ENCODE measurements at places on chromosomes 3 and 15.

GRCh38 chr15:42102646-42103235, 8.4 kb upstream of the PLA2G4D start:
- H3K27ac ChIP-seq: no peak overlapping the region
- no peaks in the 10 kb centered on the region for H3K27me3 ChIP-seq
- H3K36me3 ChIP-seq: no peaks in the 10 kb centered on the region

GRCh38 chr15:90143166-90143655, 40.9 kb upstream of the IDH2 start:
- H3K36me3 ChIP-seq: no peaks in the 10 kb centered on the region
- H3K4me1 ChIP-seq: peaks cover 1% of the 10 kb centered on the region
- H3K27ac ChIP-seq: no peak overlapping the region
- no peaks in the 10 kb centered on the region for H3K27me3 ChIP-seq

GRCh38 chr3:46540550-46540949, 25.6 kb downstream of the LRRC2 start:
- no peak for DNase-seq
- no peaks in the 10 kb centered on the region for H3K36me3 ChIP-seq
- no peak overlapping the region for H3K27ac ChIP-seq
- H3K4me3 ChIP-seq: no peak overlapping the region
- no peaks in the 10 kb centered on the region for H3K27me3 ChIP-seq
- no peaks in the 10 kb centered on the region for H3K4me1 ChIP-seq

- H3K27me3 ChIP-seq: no peaks in the 10 kb centered on the region
- H3K4me1 ChIP-seq: no peaks in the 10 kb centered on the region
- H3K27ac ChIP-seq: no peak overlapping the region
- no peak for DNase-seq
- no peaks in the 10 kb centered on the region for H3K36me3 ChIP-seq
Observed at GRCh38 chr15:31453558-31454318, 127.1 kb downstream of the KLF13 start.

- H3K4me3 ChIP-seq: no peak overlapping the region
- no peaks in the 10 kb centered on the region for H3K4me1 ChIP-seq
Observed at GRCh38 chr15:58856086-58856485, 77.4 kb downstream of the SLTM start.

- H3K4me3 ChIP-seq: no peak overlapping the region
- no peaks in the 10 kb centered on the region for H3K36me3 ChIP-seq
- H3K4me1 ChIP-seq: no peaks in the 10 kb centered on the region
- H3K27ac ChIP-seq: no peak overlapping the region
- H3K27me3 ChIP-seq: no peaks in the 10 kb centered on the region
Observed at GRCh38 chr3:39075910-39076309, 24.1 kb downstream of the WDR48 start.

- H3K27ac ChIP-seq: no peak overlapping the region
- no peaks in the 10 kb centered on the region for H3K27me3 ChIP-seq
- H3K4me1 ChIP-seq: no peaks in the 10 kb centered on the region
- no peak for DNase-seq
- H3K36me3 ChIP-seq: no peaks in the 10 kb centered on the region
Observed at GRCh38 chr3:64621726-64622395, 65.9 kb downstream of the ADAMTS9 start.

DNA sequence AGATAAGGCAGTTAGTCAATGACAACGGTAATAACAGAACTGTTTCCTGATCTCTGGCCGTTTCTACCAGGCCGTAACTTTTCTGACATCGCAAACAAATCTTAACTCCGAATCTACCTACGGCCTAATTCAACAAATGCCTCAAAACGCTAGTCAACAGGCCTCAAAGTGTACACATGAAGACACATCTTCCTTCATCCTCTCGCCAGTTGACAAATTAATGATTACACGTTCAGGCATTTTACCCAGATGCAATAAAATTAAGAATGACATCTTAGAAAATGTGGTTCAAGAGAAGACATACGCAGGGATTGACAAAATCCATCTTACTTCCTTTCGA, 1.5 kb downstream of the SFMBT1 start:
- H3K4me1 ChIP-seq: no peaks in the 10 kb centered on the region
- H3K27me3 ChIP-seq: no peaks in the 10 kb centered on the region
- H3K4me3 ChIP-seq: peak overlapping the region; percentile 69
- DNase-seq: no peak
- no peaks in the 10 kb centered on the region for H3K36me3 ChIP-seq
- no peak overlapping the region for H3K27ac ChIP-seq

- no peaks in the 10 kb centered on the region for H3K4me1 ChIP-seq
- no peaks in the 10 kb centered on the region for H3K27me3 ChIP-seq
- H3K36me3 ChIP-seq: no peaks in the 10 kb centered on the region
- H3K4me3 ChIP-seq: no peak overlapping the region
Observed at GRCh38 chr15:31591908-31592307, 265.3 kb downstream of the KLF13 start.

- H3K36me3 ChIP-seq: no peaks in the 10 kb centered on the region
- H3K27me3 ChIP-seq: no peaks in the 10 kb centered on the region
- H3K4me1 ChIP-seq: no peaks in the 10 kb centered on the region
- H3K4me3 ChIP-seq: no peak overlapping the region
- no peak for DNase-seq
Observed at GRCh38 chr15:70034596-70034995, 63.1 kb downstream of the TLE3 start.

DNA sequence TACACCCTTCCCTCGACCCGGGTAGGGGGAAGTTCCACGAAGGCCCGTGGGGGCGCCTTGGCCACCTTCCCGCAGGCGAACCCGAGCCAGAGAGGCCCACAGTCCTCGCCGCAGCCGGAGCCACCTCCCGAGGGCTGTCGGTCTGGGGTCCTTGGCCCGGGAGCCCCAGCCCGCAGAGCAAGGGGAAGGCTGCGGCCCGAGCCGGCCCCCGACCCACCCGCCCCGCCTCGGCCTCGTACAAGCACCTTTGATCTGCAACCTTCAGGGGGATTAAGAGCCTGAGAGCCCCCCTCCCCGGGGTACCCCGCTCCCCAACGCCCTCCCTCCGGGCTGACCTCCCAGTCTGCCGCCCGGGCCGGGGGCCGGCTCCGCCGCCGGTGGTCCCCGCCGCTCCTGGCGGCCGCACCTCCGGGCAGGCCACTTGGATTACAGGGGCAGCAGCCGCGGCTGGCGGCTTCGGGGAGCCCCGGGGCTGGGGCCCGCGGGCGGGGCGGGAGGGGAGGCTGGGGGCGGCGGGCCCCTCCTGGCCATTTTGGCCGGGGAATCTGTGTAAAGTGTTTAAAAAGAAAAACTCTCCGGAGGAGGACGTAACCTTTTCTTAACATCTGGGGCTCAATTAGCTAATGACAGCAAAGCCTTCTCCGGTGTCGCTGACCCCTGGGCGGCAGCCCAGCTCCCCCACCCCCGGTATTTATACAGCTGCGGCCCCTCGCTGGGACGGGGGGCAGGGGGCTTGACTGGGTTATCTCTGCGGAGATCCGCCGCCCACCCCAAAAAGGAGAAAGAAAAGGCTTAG, 40.2 kb downstream of the EPHB3 start:
- peaks cover 14% of the 10 kb centered on the region for H3K4me1 ChIP-seq
- DNase-seq: peak; percentile 37
- no peaks in the 10 kb centered on the region for H3K36me3 ChIP-seq
- H3K27ac ChIP-seq: peak overlapping the region; percentile 60
